ENCODE measurements at places on chromosomes 11 and 22. TPM values are rescaled to one million over a fixed set of nuclear protein-coding genes. Genes with fewer than 3 reads are reported as not detected.

The MIOX gene
- not detected for total RNA-seq

The GPR137 gene
- 51.3 TPM for total RNA-seq

The GLB1L2 gene
- total RNA-seq = 1.8 TPM

The RBMXL2 gene
- total RNA-seq = not detected

The CEND1 gene
- 1.6 TPM for total RNA-seq

The ZNRF3 gene
- total RNA-seq = 5.0 TPM

The LRRC55 gene
- not detected for total RNA-seq

Measured in A549 treated with CpdA at 1 μM for 4 hours (cell line).